ENCODE measurements at places on chromosomes 16 and 17. TPM values are rescaled to one million over a fixed set of nuclear protein-coding genes. Genes with fewer than 3 reads are reported as not detected.

DNA sequence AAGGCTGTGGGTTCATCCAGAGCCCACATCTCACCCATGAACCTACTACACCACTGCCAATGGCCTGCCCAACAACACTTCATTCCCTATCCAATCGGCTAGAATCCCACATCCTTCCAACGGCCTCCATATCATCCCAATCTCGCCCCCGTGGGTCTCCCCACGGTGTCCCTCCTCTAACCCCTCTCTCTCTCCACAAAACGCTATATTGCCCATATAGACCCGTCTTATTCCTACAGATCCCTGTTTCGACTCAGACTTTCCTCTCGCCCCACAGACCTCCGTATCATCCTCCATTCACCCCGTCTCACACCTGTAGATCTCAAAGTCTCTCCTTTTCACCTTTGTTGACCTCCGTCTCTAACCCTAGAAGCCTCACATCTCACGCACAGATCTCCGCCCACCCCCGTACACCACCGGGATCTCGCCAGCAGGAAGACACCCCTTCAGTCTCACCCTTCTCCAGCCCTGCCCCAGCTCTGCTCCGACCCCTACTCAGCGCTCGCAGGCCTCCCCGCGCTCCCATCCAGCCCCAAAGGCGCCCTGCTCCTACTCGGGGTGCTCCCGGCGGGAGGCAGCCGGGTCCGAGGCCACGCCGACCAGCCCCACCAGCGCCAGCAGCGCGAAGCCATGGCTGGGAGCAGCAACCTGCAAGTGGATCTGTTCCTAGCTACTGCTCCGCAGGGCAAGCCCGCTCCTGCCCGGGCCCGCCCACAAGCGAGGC is at the start of gene FDXR:
FDXR (minus strand) TSS at position 682 of the 724 bp plus-strand sequence; CDS start at position 632, 50 bp downstream.
- no peak for DNase-seq

- no peak for DNase-seq
Measured at GRCh38 chr17:77736721-77737120, 221.8 kb upstream of the TNRC6C start.

SLC12A3 gene
- total RNA-seq, result not detected

GRCh38 chr17:81249223-81250040 is 10.3 kb downstream of the NDUFAF8 start:
- no peak for DNase-seq

- no peak for DNase-seq
Measured at GRCh38 chr16:30472328-30472942, at the start of gene ITGAL. TSS of gene ITGAL (plus strand) at chr16:30472742. CDS start at chr16:30472838, 96 bp downstream.

- no peak for DNase-seq
Measured at GRCh38 chr17:39640591-39641031, 3.7 kb downstream of the STARD3 start.

GCGR gene
- total RNA-seq, result not detected

C16orf54 gene
- total RNA-seq, result 0.71 TPM

GRCh38 chr16:30108059-30108850 is 5.1 kb downstream of the GDPD3 start:
- no peak for DNase-seq

KRT33A gene
- total RNA-seq, result not detected

GRCh38 chr17:73058022-73058421 is 34.5 kb downstream of the SLC39A11 start:
- DNase-seq, result no peak

FSCN2 gene
- 3.0 TPM for total RNA-seq

CDRT15 gene
- total RNA-seq, result not detected

TBX4 gene
- total RNA-seq, result not detected

FOXC2 gene
- 0.35 TPM for total RNA-seq

- DNase-seq, result no peak
Measured at GRCh38 chr16:21697032-21697431, 33.3 kb downstream of the OTOA start.

- DNase-seq, result no peak
Measured at GRCh38 chr17:61474934-61475333, 22.7 kb downstream of the TBX4 start.

CRYBA1 gene
- not detected for total RNA-seq

WNT3 gene
- total RNA-seq, result 0.38 TPM

SDR42E2 gene
- total RNA-seq, result not detected

- DNase-seq, result peak; percentile 74
Measured at GRCh38 chr16:83967838-83968305, at the start of gene NECAB2. TSS of gene NECAB2 (plus strand) at chr16:83968244. CDS start at chr16:83968649, 405 bp downstream.

DNA sequence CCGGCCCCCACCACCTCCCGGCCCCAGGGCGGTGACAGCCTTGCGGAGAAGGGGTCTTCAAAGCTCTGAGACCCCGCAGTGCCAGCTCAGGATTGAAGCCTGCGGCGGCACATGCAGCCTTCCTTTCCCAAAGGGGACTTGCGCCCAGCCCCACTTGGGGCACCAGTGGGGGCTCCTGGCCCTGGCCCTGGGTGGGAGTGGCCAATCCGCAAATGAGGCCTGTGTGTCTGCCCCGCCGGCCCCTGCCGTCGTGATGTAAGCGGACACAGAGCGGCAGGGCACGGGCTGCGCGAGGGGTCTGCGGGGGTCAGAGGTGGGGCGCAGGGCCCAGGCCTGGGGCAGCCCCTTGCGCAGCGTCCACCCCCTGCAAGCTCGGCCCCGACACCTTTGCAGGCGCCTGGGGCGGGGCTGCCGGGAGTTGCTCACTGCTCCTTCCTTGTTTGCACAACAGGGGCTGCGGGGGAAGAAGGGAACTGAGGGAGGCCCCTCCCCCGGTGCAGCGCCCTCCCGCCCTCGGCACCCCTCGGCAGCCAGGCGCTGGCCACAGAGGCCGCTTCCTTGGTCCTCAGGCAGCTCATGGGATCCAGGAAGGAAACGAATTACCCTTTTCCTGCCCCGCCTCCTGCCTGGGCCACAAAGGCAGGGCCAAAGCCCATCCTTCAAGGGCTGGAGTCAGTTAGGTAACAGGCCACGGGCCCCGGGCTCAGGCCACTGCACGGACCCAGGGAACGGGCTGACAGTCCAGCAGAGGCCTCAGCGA is 2.9 kb downstream of the SLC16A3 start:
- peak; percentile 74 for DNase-seq

KCNG4 gene
- total RNA-seq, result not detected
